Forelimb muscle (tissue), 1 donor: ENCODE measurements at places on chromosomes 7 and 10. TPM values are rescaled to one million over a fixed set of nuclear protein-coding genes. Genes with fewer than 3 reads are reported as not detected.

The NPS gene
- not detected for polyA plus RNA-seq

The CALY gene
- not detected for polyA plus RNA-seq

The SLC16A9 gene
- 3.3 TPM for polyA plus RNA-seq

The MRLN gene
- polyA plus RNA-seq, result 175 TPM

The PPP1R17 gene
- not detected for polyA plus RNA-seq

The GIMAP7 gene
- polyA plus RNA-seq, result 9.3 TPM

The CCL24 gene
- 0.24 TPM for polyA plus RNA-seq

The RELN gene
- polyA plus RNA-seq, result 3.5 TPM

The HERPUD2 gene
- polyA plus RNA-seq, result 20.9 TPM

The GRM8 gene
- polyA plus RNA-seq, result 0.11 TPM

The TCERG1L gene
- 0.22 TPM for polyA plus RNA-seq

DNA sequence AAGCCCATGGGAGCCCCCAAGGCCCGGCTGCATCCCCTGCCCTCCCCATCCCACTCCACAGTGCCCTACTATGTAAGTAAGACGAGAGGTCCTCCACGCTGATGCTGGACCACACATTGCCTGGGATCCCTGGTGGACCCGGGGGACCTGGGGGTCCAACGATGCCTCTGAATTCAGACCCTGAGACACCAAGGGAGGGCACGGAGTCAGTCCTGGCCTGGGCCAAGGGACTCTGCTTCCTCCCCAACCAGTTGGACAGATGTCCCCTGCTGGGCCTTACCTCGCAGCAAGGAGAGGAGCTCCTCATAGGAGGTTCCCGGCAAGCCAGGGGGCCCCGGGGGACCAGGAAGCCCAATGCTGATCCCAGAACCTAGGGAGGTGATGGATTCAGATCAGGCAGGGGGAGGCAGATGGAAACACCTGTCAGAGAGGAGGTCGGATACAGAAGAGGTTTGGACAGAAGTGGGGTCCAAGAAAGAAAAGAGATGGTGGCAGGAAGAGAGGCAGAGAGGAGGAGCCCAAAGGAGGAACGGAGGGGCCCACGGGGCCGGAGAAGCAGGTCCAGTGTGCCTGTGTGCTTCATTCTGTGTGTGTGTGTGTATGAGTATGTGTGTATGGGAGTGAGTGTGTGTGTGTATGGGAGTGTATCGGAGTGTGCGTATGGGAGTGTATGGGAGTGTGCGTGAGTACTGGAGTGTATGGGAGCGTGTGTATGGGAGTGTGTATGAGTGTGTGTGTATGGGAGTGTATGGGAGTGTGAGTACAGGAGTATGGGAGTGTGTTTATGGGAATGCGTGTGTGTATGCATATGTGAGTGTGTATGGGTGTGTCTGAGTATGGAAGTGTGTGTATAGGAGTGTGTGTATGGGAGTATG, 50.2 kb downstream of the COL17A1 start:
- DNase-seq, result no peak

- no peak for DNase-seq
Measured at GRCh38 chr7:95904099-95904498, 131.7 kb downstream of the DYNC1I1 start.

- no peak for DNase-seq
Measured at GRCh38 chr7:74021546-74022320, 6.2 kb upstream of the ELN start.

DNA sequence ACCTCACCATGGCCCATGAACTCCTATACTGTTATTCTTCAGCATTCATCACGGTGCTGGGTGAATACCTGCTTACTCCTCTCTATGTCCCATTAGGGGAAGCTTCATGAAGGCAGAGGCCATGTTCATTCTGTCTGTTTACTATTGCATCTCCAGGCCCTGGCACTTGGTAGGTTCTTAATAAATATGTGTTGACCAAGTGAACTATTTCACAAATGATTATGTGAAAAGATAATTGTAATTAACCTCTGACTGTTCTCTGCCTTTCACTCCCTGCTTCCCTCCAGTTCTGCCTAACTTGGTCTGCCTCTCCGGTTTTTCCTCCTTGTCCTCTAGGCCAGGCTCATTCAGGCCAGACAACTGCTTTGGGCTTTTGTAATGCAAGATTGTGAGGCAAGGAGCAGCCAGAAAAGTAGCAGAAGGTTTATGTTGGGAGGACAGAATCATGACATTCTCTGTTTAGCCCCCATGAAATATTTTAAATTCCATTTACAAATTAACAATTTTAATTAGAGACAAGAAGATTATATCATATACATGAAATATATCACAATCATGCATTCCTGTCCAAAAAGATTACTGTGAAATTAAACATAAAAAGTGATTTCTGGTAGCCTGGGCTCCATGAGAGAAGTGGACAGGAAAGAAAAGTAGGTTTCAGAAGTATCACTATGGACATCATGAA, 42.1 kb upstream of the PLXNA4 start:
- no peak for DNase-seq

GRCh38 chr10:110076559-110077318, 69.0 kb downstream of the ADD3 start:
- DNase-seq, result no peak

DNA sequence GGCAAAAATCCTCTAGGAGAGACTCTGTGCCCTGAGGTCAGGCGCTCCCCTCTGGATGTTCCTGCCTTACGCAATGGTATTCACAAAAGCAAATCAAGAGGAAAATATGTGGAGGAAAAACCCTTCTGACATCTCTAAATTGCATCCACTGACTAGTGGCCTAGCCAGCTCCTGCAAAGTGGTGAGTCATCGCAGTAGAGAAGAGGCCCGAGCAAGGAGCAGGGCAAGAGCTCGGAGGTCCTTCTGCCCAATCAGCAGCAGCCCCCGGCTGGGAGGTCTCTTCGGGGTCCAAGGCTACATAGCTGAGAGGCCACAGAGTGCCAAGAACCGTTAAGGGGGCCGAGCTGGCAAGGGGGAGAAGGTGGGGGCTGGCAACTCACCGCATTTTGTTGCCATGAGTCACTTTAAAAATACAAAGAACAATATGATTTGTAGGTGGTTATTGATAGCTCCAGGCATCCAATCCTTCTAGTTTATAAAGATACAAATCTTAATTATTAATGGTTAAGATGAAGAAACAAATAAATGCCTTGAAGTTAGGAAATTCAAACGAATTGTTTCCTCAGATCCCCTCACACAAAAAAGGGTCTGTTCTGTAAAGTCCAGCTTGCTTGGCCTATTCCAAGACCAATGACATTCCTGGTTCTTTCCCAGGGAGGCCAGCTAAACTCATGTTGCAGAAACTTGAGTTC, 161.6 kb downstream of the PKD1L1 start:
- no peak for DNase-seq

GRCh38 chr7:24756545-24757352, 515 bp downstream of the GSDME start:
- DNase-seq, result no peak

DNA sequence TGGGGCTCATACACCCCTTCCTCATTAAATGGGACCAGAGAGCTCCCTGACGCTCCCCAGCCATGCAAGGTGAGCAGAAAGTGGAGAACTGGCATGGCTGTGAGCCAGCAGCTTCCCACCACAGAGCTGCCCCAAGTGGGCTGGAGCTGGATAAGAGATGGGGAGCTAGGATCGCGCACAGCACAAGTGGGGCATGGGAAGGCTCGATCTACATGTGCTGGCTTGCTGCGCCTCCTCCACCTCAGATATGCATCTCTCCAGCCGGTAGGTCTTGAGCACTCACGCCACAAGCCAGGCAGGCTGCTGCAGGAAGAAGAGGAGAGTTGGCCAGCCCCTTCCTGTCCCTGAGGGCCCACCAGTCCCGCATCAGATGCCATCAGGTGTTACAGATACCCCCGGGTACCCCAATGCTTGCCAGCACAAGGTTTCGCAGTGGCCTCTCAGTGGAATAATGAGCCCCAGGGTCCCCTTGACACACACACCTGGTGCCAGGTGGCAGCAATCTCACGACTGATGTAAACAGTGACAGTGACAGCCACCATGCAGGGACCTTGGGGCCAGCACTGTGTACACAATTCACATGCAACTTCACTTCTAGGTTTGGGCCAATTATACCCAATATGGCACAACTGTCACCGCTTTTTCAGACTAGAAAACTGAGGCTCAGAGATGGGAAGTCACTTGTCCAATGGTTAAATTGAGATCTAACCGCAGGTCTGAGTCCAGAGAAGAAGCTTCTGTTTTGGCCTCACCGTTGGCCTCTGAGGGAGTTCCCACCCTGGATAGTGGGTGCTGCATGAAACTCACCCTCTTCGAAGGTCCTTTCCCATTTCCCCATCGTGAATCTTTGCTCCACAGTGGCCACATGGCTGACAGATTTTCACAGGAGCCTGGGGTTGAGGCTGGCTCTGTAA, 79.3 kb downstream of the OAT start:
- DNase-seq, result no peak

- DNase-seq, result no peak
Measured at GRCh38 chr10:21926949-21927348, 76.6 kb downstream of the DNAJC1 start.

GRCh38 chr7:22114440-22114981, 168.8 kb upstream of the CDCA7L start:
- DNase-seq, result no peak

- no peak for DNase-seq
Measured at GRCh38 chr10:25828475-25828874, 105.6 kb upstream of the MYO3A start.

DNA sequence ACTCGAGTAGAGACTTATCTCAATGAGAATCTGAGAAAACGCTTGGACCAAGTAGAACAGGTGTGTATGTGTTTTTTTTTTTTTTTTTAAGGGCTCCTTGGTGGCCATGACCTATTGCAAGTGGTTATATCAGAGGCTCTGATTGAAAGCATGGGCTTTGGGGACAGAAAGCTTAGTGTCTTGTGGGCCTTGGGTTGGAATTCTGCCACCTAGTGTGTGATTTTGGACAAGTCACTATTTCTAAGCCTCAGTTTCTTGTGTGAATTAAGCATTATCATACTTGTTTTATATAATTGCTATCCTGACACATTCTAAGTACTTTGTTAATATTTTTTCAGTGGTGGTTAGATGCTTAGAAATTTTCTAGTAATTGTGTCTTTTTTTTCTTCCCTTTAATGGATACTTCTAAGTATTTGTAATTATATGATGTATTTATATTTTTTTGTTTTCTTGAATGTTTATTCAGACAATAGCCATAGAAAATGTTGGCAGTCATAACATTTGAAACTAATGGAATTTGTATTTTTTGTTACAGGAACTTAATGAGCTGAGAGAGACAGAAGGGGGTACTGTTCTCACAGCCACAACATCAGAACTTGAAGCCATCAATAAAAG, 33.1 kb downstream of the SMC3 start:
- DNase-seq, result no peak

DNA sequence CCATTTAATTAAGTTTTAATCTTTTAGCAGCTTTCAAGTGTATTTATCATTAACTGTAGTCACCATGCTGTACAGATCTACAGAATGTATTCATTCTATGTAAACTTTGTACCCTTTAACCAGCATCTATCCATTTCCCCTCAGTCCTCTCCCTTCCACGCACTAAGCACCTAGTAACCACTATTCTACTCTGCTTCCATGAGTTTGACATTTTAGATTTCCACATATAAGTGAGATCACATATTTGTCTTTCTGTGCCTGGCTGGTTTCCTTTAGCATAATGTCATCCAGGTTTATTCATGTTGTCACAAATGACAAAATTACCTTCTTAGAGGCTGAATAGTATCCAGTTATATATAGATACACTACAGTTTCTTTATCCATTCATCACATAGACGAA, 79.7 kb downstream of the BTAF1 start:
- no peak for DNase-seq

DNA sequence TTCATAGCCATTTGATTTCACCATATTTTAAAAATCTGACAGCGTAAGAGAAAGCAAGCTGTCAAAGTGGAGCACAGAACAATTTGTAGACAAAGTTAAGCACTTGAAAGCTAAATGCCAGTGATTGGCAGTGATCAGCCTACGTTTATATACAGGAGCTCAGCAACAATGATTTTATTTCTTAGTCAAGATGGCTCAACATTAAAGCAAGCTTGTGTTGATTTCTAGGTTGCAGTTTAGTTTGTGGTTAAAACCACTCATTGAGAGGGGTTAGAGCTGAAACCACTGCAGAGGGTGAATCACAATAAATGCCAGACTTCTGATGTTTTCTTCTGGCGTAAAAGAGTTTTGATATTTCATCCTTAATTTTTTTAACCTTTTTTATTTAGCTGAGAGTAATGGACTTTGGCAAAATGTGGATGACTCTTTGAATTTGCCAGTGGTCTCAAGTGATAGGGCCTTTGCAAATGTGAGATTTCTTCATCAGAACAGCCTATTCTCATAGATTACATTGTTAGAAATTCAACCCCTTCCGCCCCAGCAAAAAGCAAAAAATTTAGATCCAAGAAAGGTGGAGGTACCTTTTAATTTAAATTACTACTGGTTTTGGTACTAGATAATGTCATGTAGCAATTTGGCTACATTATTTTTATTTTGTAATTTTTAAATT, 73.8 kb downstream of the SHOC2 start:
- DNase-seq, result no peak

DNA sequence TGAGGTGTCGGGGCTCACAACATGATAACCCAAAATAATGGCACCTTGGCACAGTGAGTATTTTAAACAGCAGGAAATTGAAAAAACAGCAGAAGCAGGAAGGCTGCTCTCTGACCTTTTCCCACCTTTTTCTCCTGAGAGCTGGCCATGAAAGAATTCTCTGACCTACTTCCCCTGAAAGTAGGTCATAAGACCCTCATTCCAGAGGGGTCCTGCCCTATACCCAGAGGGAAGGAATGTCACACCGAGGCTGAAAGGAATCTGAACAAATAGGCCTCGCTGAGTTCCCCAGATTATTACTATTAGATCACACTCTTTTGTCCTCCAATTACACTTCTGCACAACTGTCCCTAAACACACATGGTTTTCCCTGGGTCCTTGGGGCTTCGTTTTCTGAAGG, 18.8 kb downstream of the CPVL start:
- no peak for DNase-seq

DNA sequence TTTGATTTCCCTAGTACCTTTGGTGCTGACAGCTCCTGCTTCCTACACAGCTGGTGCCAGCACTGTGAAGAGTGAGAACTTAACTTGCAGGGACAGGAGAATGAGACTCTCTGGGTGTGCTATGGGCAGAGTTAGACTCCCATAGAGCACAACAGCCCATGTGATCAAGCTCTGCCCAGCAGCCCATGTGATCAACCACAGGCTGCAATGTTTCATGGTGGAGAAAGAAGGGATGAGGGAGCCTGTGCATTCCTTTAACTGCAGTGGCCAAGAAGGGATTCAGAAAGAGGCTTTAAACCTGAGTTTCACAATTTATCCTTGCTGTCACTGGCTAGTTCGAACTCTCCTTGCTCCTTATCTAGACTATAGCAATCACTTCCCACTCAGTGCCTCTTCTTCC, 10.0 kb upstream of the MEST start:
- DNase-seq, result no peak

DNA sequence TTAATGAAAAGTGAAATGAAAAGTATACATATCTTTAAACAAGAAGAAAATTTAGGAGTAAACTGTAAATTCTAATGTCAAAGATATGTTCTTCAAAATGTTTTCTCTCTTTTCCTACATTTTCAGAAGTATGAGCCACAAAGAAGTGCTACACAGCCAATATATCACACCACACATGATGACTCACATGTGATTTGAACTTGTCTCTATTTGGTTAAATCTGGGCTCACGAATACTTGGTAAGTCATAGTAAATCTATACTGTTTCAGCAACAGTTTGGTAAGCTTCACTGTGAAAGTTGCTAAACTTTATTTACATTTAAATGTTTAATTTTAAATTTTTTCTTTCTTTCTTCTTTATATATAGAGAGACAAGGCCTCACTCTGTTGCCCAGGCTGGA, 380.6 kb upstream of the IGFBP3 start:
- no peak for DNase-seq

GRCh38 chr7:22730066-22730710, 3.2 kb downstream of the IL6 start:
- DNase-seq, result no peak

- DNase-seq, result no peak
Measured at GRCh38 chr7:23200331-23200730, 18.5 kb downstream of the NUP42 start.
